IPS-NIHi11 (cell line): ENCODE measurements at places on chromosomes 11 and 22.

DNA sequence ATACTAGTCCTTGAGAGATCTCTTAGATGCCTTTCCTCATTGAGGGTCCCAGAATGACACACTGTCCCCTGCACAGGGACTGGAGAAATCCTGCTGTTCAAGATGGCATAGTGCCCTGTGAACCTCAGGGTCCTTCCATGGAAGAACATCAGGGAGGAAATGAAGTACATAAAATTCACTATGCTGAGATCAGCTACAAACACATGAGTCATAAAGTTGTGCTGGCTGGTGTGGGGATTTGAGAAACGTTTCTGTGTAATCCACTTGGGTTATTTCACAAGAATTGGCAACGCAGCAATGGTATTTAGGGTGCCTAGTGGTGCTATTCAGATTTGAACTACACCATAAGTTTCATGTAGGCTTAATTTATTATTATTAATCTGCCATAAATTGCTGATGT lies 174.4 kb downstream of the MAML2 start:
- no peak for DNase-seq

- DNase-seq: peak; percentile 90
Observed at GRCh38 chr11:133927690-133928627, 28.8 kb downstream of the IGSF9B start.

DNA sequence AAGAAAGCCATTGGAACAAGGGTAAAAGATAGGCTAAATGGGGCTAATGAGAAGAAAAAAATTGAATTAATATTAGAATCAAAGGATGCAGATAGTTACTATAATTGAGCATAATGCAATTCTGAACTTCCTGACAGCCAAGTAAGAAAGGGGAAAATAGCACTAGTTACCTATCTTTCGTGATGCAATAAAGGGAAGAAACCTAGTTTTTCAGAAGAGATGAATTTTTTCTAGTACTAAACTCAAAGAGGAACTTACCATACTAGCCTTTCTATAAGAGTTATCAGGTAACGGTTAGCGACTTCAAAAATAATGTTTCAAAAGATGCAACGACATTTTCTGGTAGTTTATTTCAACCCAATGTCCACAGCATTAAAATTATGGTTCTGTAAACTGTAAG lies 8.8 kb upstream of the WT1 start:
- no peak for DNase-seq

DNA sequence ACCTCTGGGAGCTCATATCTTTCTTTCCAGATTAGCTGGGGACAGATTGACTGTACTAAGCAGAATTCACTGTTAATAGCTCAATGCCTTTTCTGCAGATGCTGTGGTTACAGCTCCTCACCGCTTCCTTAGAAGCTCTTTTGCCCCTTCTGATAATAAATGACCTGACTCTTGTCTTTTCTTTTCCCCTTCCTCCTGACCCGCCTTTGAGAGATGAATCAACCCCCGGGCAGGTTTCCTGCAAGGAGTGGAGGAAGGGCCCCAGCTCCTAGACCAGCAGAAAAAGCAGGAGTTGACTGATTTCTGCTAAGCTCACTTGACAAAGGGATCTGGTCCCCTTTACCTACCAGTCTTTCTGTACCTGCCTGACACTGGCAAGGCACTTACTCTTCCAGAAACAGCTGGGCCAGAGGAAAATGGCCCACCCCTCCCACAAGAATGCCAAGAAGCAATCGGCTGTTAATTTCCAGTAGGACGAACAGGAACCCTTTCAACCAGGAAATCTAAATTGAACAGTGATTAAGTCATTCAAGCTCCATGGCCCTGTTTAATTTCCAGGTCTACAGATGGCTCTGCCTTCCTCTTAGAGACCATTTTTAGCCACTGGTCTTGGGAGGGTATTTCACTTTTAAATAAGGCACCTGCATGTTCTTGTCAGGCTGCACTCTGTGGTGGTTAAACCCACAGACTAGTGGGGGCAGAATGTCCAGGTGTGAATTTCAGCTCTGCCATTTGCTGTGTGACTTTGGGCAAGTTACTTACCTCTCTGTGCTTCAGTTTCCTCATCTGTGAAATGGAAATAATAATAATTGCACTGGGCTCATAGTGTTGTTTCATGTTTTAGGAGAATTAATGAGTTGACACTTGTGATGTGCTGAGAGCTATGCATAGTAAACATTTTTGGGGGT lies 67.5 kb downstream of the PRR5L start:
- DNase-seq: no peak

DNA sequence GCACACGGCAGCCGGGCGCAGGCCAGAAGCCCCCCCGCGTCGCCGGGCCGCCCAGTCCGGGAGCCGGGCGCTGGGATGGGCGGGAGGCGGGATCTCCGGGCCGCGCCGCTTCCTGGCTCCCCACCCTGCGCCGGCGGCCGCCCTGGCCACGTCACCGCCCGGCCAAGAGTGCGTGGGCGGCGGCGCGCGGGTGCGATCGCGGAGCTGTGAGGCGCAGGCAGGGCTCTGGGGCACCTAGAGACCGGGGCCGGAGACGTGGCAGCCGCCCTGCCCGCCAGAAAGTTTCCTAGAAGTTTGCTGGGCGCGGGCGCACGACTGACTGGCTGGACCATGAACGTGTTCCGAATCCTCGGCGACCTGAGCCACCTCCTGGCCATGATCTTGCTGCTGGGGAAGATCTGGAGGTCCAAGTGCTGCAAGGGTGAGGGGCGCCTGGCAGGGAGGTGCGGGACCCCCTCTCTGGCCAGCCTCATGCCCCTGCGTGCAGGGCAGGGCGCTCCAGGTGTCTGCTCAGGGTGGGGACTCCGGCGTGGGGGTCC lies at the start of gene KDELR3:
Gene KDELR3, plus strand, starts transcription at position 193 of the 539 bp plus-strand sequence. Its CDS starts 138 bp downstream, at position 331.
- peak; percentile 87 for DNase-seq

GRCh38 chr11:128172046-128172878 lies 415.1 kb downstream of the ETS1 start:
- DNase-seq: peak; percentile 78

GRCh38 chr11:77085652-77086051 lies 17.0 kb upstream of the OMP start:
- no peak for DNase-seq

DNA sequence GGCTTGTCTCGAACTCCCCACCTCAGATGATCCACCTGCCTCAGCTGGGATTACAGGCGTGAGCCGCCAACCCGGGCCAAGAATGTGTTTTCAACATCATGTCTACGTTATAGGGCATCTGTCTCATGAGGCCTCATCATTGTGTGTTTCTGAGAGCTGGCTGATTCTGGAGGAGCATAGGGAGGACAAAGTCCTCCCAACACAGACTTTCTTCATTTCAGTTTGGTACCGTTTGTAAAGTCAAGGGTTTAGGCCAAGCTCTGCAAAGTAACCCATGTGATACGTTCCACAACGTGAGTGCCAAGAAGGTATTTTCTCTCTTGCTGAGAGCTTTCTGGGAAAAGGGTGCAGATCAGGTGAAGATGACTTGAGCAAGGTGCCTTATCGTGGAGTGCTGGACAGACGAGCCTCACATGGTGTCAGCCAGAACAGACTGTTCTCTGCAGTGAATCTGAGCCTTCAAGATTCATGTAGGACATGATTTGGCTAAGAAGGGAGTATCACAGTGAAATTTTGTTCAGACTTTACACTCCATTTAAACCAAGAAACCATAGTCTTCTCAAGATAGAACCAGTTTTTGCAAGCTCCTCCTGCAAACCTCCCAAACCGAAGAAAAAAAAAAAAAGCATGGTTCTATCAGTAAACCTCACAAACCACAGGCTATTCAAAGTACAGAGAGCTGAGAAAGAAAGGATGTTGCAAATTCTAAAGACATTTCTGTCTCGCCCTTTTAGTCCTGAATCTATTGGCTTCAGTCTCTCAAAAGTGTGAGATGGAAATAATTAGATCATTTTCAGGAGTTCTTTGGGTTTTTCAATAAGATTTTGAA lies 71.7 kb downstream of the DBX1 start:
- no peak for DNase-seq

DNA sequence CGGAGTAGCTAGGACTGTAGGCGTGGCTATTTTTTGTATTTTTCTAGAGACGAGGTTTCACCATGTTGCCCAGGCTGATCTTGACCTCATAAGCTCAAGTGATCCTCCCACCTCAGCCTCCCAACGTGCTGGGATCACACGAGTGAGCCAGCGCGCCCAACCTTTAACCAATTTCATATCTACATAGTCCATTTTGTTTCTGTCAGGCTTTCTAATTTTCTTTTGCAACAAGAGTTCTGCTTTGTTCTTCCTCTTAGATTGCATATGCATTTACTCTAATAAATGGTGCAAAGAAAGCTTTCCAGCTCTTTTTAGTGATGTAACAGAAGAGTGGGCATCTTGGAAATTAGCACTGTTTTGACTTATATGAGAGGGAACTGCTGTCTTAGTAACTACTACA lies 13.3 kb downstream of the RTN3 start:
- DNase-seq: no peak
